ENCODE measurements at places on chromosomes 16 and 17.

DNA sequence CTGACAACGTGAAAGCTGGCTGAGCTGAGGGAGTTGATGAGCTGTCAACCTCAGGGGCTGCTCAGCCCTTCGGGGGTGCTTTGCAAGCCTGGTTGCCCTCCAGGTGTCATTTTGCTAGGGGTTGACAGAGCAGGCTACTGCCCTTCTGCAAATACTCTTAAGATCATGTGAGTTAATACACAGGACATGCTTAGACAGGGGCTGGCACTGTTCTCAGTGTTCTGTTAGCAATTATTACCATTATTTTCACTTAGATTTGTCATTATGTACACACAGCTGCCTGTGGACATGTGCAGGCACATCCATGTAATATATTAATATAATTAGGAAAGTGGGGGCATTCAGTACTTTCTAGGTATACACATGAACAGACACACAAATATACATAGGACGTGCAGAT lies 554.3 kb upstream of the HSBP1 start:
- no peak for DNase-seq

DNA sequence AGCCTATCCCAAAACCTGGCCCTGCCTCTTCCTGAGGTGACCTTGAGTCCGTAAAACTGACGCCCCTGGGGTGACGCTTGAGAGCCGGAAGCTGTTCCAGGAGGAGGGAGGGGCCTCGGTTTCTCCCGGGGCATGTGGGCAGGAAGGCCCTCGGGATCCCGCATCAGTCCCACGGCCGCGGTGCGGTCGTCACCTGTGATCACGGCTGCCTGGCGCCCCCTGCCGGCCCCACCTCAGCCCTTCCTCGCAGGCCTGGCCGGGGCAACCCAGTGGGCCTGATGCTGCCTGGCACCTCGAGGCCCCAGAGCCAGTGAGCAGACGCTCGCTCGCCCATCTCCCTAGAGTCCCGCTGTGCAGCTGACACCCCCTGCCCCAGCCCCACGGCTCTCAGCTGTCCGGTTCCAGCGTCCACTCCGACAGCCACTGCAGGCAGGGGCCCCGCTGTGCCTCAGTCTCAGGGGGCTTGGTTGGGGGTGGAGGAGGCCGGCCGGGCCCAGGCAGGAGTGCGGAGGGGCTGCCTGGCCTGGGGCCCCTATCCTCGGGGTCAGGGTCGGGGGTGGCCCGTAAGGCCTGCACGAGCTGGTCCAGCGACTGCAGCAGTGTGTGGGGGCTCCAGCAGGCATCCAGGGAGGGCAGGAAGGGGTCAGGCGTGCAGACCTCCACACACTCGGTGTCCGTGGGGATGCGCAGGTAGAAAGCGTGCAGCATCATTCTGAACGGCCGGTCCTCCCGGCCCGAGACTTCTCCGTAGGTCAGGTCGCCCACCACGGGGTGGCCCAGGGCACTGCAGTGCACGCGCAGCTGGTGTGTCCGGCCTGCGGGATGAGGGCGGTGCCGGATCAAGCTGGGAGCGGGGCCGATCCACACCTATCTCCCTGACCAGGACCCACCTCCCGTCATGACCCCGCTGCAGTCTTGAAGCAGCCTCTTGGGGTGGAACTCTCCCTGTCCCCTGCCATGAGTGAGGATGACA lies 2.3 kb downstream of the RPUSD1 start:
- peak; percentile 68 for DNase-seq

- DNase-seq, result no peak
Measured at GRCh38 chr16:85134076-85134788, 22.0 kb upstream of the CIBAR2 start.

DNA sequence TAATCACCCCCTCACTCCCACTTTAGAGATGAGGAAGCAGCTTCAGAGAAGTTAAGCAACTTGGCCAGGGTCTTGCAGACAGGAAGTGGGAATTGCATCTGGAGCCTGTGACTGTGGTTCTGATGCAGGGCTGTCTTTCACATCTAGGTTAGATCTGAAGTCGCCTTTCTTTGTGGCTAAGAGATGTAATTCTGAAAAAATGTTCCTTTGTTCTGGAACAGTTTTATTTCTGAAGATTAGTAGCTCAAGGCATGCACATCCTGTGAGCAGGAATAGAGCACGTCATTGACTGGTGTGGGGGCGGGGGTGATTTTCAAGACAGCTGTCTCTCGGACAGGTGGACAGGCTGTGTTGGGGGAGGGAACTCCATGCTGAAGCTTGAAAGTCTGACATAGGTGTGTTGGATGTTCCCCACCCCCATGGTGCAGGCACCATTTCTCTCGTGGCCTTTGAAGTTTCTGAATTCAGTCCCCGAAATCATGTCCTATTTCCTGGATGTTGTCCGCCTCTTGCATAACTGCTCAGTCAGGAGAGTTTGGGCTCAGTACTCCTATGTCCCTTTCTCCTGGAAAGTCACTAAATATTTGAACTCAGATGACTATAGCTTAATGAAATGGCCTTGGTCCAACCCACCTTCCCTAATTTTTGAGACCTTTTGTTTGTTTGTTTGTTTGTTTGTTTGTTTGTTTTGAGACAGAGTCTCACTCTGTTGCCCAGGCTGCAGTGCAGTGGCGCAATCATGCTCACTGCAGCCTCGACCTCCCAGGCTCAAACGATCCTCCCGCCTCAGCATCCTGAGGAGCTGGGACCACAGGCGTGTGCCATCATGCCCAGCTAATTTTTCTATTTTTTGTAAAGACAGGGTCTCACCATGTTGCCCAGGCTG lies 21.0 kb upstream of the HERPUD1 start:
- DNase-seq, result peak; percentile 35

DNA sequence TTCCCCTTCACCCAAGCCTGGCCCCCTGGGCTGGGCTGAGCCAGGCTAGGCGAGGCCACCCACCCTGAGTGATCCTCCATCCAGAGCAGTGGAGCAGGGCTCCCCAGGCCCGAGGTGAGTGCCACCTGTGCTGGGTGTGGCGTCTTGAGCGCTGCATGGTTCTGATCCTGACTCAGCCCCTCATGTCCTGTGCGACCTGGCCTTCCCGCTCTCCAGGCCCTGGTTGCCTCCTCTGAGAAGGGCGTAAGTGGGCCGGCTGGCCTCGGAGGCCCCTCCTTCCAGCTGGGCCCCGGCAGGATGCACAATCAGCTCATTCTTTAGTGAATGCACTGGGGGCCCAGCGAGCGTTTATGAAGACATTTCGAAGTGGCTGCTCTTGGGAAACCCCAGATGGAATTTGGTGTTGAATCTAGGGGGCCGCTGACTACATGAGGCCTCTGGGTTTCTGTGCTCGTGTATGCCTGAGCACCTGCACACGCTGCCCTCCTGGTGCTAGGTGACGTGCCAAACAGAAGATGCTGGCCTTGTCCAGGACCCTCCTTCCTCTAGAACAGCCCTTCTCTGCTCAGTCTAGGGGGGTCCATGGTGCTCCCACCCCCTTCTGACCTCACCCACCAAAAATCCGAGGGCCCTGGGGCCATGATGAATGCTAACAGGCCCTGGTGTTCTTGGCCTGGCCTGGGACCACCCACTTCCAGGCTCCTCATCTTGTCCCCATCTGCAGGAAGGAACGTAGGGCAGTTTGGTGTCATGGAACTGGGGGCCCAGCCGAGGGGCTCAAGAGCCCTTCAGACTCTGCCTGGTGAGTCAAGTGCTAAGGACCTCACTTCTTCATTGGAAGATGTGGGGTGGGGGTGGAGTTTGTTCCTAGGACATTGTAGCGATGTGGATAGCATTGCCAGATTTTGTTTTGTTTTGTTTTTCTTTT lies 3.6 kb upstream of the TMEM92 start:
- no peak for DNase-seq

DNA sequence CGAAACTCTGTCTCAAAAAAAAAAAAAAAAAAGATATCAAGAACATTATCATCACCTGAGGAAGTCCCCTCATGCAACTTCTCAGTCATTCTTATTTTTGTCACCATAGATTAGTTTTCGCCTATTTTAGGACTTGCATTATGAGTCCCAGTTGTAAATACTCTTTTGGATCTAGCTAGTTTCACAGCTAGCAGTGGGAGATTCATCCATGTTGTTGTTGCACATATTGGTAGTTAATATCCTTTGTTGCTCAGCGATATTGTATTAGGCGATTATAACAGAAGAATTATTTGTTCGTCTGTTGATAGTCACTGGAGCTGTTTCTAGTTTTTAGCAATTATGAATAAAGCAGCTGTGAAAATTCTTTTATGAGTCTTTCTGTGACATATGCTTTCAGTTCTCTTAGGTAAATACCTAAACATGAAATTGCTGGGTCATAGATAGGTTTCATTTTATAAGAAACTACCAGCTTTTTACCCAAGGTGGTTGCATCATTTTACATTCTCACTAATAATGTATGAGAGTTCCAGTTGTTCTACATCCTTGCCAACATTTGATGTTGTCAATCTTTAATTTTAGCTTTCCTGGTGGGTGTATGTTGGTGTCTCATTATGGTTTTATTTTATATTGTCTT lies 40.7 kb upstream of the MAP3K14 start:
- no peak for DNase-seq

GRCh38 chr17:55320594-55321426 lies 56.0 kb downstream of the HLF start:
- DNase-seq, result no peak

DNA sequence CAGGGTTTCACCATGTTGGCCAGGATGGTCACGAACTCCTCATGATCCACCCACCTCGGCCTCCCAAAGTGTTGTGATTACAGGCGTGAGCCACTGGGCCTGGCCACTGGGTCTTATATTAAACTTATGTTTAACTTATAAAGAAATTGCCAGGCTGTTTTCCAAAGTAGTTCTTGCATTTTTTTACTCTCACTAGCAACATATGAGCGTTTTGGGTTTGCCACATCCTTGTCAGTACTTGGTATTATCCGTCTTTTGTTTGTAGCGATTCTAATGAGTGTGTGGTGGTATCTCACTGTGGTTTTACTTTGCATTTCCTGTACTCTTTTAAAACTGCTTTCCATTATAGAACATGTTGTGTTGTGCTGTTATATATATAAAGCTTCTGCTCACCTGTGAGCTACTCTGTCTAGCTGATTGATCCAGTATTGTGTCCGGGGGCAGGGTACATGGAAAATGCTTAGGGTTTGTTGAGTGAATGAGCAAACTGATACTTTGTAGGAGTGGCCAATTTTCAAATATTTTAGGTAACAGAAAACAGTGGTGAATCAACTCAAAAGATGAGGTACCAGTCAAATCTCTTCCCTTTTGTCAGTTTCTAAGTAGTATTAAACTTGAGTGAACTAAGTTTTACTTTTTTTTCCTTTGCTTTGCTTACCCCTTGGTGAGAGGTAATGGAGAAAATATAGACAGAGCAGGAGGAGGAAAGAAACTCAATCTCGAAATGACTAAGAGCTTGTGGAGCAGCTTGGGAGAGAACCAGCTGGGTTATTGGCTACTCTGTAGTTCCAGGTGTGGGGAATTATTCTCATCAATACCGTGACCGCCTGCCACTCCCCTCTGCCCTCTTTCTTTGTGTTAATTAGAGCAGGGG lies 75.8 kb downstream of the PITPNC1 start:
- no peak for DNase-seq

GRCh38 chr17:63358111-63358839 lies 87.8 kb downstream of the CYB561 start:
- DNase-seq, result no peak

- DNase-seq, result no peak
Measured at GRCh38 chr17:44913676-44914075, 1.6 kb downstream of the GFAP start.

- no peak for DNase-seq
Measured at GRCh38 chr17:32490101-32490482, 3.3 kb downstream of the CDK5R1 start.

GRCh38 chr17:17172001-17172939 lies 33.9 kb downstream of the PLD6 start:
- DNase-seq, result no peak

DNA sequence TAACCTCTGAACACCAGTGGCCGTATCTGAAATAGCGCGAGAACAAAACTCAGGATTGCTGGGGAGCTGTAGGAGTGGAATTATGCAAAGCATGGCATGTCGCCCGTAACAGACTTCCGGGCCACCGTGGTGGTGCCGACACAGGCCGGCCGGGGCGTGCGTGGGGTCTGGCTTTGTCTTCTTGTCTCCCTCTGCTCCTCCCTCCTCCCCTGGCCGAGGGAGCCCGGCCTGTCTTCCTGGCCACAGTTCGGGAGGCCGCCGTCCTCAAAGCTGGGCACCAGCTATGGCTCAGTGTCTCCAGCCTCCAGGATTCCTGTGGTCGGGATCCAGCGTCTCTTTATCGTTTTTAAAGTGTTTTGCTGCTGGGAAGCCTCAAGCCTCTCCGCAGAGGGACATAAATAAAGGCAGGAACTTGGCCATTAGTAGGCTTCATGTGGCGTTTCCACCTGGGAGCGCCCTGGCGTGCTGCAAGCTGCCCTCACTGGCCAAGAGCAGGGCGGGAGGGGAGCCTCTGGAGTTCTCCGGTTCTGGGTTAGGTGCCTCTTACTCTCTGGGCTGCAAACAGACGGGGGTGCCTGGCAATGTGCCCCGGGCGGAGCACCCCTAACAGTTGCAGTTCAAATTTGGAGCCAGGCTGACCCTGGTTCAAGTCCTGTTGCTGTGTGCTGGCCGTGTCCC lies 22.0 kb upstream of the NPTX1 start:
- no peak for DNase-seq

- peak; percentile 93 for DNase-seq
Measured at GRCh38 chr16:4505356-4506147, 29.4 kb downstream of the HMOX2 start.

GRCh38 chr17:67246653-67247415 lies 1.8 kb upstream of the HELZ start:
- DNase-seq, result peak; percentile 12

DNA sequence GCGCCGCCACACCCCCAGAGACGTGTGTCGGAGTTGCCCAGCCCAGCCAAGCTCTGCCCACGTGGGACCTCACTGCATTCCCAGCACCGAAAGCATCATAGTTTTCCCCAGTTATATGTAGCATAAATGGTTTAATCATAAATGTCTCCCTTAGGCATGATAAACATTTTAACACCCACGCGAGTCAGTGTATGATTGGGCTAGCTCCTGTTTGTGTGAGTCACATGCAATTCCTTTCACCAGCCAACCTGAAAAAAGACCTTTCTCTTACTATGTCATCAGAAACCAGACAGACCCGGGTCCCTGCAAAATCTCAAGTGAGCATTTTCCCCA lies 9.2 kb downstream of the TAF1C start:
- DNase-seq, result no peak

DNA sequence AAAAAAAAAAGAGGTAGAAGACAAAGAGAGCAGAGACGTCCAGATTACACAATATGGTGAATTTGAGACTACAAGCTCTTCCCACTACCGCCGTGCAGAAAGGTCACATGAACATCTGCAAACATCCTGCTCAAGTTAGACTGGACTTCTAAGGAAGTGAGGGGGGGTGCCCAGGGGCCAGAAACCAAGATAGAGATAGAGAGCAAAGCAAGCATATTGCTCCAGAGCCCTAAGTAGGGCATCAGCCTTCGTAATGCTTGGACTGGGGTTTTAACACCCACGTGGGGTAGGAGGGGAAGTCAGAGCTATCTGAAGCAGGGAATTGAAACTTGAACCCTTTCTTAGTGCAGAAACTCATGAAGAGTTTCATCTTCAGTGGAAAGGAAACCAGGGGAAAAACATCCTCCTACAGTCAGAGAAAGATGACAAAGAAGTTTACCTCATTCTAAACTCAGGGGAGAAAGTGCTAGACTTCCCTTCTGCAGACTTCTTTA lies 8.7 kb downstream of the CLEC19A start:
- peak; percentile 50 for DNase-seq

- no peak for DNase-seq
Measured at GRCh38 chr17:78957128-78957527, 22.6 kb downstream of the LGALS3BP start.

- DNase-seq, result no peak
Measured at GRCh38 chr17:50426814-50427787, 1.1 kb downstream of the ACSF2 start.

- DNase-seq, result no peak
Measured at GRCh38 chr16:57675741-57676551, 7.8 kb downstream of the ADGRG3 start.

Measured in CD4-positive, alpha-beta T cell treated with Interferon gamma for 1 hour (primary cell).